ENCODE measurements at places on chromosomes 12 and 14.

GRCh38 chr14:85545738-85546137 lies 15.8 kb downstream of the FLRT2 start:
- no peak for DNase-seq

GRCh38 chr14:98704441-98704840 lies 567.6 kb downstream of the BCL11B start:
- DNase-seq: no peak

- no peak for DNase-seq
Measured at GRCh38 chr12:72000969-72001648, 62.5 kb downstream of the TPH2 start.

- peak; percentile 73 for DNase-seq
Measured at GRCh38 chr12:1812650-1813302, 7.6 kb upstream of the LRTM2 start.

- no peak for DNase-seq
Measured at GRCh38 chr12:124527861-124528561, 39.4 kb downstream of the NCOR2 start.

- no peak for DNase-seq
Measured at GRCh38 chr12:15320881-15321280, 1.4 kb upstream of the PTPRO start.

DNA sequence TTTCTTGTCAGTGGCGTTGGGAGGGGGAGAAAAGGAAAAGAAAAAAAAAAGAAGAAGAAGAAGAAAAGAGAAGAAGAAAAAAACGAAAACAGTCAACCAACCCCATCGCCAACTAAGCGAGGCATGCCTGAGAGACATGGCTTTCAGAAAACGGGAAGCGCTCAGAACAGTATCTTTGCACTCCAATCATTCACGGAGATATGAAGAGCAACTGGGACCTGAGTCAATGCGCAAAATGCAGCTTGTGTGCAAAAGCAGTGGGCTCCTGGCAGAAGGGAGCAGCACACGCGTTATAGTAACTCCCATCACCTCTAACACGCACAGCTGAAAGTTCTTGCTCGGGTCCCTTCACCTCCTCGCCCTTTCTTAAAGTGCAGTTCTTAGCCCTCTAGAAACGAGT lies 1.9 kb downstream of the ASCL1 start:
- no peak for DNase-seq

DNA sequence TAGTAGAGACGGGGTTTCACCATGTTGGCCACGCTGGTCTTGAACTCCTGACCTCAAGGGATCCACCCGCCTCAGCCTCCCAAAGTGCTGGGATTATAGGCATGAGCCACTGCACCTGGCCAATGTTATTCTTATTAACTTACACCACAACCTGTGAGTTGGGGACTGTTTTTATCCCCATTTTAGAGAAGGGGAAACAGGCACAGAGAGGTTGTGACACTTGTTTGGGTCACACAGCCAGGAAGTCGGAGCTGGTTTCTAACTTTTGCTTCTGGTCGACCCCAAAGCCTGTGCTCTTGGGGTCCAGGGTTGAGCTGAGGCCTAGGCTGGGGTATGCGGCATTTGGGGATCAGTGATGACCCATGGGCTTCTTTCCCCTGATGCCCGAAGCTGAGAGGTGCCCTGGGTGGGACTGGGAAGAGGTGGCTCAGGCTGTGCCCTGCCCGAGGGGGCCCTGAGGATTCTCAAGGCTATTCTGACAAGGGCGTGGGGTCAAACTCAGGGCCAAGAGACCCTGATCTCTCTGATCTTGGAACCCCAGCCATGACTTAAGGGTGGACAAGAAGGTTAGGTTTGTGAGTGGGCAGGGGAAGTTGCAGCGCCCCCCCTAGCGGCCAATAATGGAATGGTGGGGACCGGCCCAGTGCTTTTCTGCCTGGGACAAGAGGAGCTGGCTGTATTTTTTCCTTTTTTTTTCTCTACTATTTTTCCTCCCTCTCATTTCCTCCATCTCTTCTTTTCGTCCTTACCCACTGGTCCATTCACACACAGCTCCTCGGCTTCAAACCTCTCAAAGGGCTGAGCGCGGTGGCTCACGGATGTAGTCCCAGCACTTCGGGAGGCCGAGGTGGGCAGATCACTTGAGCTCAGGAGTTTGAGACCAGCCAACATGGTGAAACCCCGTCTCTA lies 3.0 kb downstream of the SDSL start:
- peak; percentile 48 for DNase-seq

GRCh38 chr12:112401903-112402498 lies 7.4 kb downstream of the RPL6 start:
- DNase-seq: no peak

DNA sequence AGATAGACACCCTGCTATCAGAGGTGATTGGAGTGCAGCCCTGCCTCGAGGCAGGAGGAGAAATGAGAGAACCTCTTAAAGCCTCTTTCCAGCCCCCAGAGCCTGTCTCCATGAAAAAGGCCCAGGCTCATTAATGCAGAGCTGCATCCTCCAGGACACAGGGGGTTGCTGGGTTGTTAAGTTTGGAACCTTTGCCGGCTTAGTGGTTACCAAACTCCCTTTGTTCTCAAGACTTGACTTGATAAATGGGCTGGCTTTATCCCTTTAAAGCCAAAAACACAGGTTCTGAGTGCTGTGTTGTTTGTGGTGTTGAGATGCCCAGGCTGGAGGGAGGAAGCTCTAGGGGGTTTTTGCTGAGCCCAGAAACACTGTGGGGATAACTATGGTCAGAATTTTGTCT lies 71.0 kb downstream of the DAD1 start:
- no peak for DNase-seq

GRCh38 chr12:46874642-46875041 lies 48.8 kb upstream of the SLC38A4 start:
- peak; percentile 13 for DNase-seq

- no peak for DNase-seq
Measured at GRCh38 chr14:61350427-61351270, 29.3 kb downstream of the PRKCH start.

GRCh38 chr14:81416194-81416952 lies 16.2 kb upstream of the STON2 start:
- no peak for DNase-seq

DNA sequence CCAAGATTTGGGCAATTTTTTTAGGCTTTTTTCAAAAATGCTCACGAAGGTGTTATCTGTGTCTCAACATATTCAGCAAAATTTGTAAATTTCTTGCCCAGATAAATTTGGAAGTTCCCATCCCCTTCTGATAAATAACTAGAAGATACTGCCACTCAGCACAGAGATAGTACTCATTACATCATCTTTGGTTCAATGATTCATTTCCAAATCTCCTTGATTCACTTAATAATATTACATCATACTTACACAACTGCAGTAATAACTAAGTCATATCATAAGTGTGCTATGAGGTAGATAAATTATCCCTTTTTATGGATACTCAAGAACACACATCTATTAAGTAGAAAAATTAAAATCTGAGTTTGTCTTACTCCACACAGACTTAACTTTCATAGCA lies 89.4 kb downstream of the RPAP3 start:
- DNase-seq: no peak

- no peak for DNase-seq
Measured at GRCh38 chr14:54396183-54396492, 669 bp upstream of the CDKN3 start.

GRCh38 chr12:49027846-49028555 lies 9.4 kb upstream of the PRKAG1 start:
- DNase-seq: no peak

DNA sequence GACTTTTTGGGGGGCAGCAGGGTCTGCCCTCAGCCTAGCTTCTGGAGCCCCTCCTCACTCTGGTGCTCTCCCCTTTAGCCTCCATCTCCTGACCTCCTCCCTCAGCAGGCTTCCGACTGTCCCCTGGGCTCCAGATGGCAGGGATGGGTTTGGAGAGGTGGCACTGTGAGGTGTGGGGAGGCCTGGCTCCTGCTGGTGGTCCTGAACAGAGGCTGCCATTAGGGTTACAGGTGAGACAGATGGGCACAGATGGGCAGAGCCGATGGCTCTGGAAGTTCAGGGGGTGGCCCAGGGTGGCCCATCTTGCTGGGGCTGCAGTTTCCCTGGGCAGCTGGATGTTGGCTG lies 68.5 kb upstream of the BEGAIN start:
- DNase-seq: no peak

- DNase-seq: no peak
Measured at GRCh38 chr14:51089278-51089677, 5.6 kb downstream of the TRIM9 start.

GRCh38 chr12:591167-592023 lies 71.8 kb downstream of the NINJ2 start:
- no peak for DNase-seq

DNA sequence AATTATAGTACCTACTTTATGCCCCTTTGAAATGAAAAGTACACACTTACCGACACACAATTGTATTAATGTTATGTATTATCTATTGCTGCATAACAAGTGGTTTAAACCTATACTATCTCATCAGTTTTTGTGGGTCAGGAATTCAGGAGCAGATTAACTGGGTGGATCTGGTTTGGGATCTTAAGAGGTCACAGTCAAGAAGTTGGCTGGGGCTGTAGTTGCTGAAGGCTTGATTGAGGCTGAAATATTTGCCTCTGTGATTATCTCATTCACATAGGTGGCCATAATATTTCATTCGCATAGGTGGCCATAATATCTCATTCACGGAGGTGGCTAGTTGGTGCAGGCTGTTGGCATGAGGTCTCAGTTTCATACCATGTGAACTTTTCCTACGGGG lies 5.7 kb downstream of the METTL25 start:
- no peak for DNase-seq

- DNase-seq: no peak
Measured at GRCh38 chr14:105192866-105193731, 12.0 kb upstream of the NUDT14 start.

- DNase-seq: peak; percentile 50
Measured at GRCh38 chr12:96578526-96579125, 89.2 kb downstream of the CFAP54 start.
